T-helper 9 cell (primary cell): ENCODE measurements at places on chromosomes 7 and 10.
A peak's percentile ranks its signal among the peaks of the same experiment; 100 is the strongest.

DNA sequence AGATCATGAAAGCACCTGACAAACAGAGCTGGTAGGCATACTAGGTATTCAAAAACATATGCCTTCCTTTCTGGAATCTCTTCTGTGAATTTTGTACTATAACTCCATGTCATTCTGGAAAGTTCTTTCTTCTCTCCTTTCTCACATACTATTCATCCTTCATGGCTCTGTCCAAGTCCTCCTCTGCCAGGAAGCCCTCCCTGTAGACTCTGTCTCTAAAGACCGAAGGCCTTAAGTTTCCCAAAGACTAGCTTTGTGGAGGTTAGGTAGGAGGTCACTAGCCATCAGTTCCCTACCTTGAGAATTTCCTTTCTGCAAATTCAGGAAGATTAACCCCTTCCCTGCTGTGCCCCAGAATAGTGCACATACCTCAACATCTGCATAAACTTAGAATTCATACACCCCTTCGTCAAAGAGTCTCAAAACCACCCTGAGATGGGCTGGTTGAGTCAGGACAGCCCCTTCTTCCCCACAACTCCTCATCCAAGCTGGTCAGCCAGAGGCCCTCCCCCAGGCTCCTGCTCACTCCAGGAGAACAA, 20.6 kb downstream of the SORBS1 start:
- DNase-seq, result no peak

DNA sequence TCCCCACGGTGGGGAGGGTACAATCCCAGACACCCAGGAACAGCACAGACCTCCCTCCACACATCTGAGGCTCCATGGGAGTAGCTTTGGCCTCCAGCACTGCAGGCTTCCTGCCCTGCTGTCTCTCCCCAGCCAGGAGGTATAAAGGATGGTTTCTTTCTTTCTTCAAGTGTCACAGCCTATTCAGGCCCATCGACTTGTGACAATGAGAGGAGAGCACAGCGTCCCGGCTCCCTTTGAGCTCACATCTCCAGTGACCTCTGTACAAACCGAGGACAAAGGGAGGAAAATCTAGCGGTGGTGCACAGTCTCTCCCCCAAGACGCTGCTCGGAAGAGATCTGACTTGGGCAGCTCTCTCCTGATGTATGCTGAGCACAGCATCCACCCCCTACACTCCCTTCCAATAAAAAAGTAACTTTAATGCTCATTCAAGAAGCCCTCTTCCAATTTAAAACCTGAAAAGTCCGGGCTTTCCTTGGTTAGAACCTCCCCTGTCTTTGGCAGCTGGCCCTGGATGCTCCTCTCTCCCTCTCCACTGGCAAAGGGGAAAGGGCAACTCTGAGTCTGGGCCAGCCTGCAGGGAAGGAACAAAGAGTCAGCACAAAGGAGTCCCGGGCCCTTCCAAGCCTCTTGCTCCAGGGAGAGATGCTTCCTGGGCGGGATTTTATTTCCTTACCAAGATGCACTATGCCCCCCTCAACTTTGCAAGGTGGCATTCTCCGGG, 18.0 kb downstream of the CHST15 start:
- no peak for DNase-seq

GRCh38 chr10:124263726-124264125, 155.0 kb downstream of the OAT start:
- no peak for DNase-seq

GRCh38 chr10:69422676-69423075, 6.0 kb upstream of the TACR2 start:
- no peak for DNase-seq

GRCh38 chr7:157520249-157520648, 183.4 kb downstream of the DNAJB6 start:
- DNase-seq, result no peak

DNA sequence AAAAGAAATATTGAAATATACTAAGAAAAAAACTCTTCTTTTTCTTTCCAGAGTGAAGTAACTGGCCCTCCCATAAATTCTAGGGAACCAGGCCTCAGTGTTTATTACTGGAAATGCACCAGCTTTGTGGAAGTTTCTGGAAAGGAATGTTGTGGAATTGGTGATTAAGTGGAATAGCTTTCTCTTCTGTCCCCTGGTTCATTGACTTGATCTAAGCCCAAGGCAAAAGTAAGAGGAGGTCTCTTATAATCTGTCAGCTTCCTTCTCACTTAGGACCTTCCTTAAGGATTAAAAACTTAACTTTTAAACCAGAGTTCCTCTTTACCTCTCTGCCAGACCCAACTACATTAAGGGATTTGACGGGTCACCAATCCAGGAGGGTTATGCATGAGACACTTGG, 266.2 kb downstream of the SLC25A13 start:
- DNase-seq, result no peak

- no peak for DNase-seq
Observed at GRCh38 chr7:117283371-117283770, 39.5 kb downstream of the WNT2 start.

GRCh38 chr10:46234431-46235060, 52.3 kb upstream of the ANTXRL start:
- no peak for DNase-seq

GRCh38 chr10:114100848-114101741, 57.4 kb downstream of the ADRB1 start:
- DNase-seq, result no peak

- DNase-seq, result no peak
Observed at GRCh38 chr10:99930731-99931550, 78.8 kb downstream of the DNMBP start.

GRCh38 chr7:39746103-39746819, 122.9 kb downstream of the RALA start:
- DNase-seq, result peak; percentile 47

DNA sequence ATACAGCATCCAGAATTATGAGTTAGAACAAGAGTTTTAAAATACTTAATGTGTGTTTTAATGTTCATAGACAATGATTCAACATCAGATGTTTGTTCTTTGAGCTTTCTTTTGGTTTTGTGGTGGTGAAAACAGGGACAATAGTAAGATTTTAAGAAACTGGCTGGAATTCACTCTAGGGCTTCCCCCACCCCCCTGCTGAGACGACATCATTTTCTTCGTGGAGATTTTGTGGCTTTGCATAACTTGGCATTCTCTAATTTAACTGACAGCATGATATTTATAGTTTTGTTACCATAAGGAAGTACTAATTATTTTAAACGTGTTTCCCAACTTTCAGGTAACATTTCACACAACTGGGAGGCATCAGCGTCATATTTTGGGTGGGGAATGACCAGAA, 184.1 kb downstream of the BICC1 start:
- DNase-seq, result no peak

DNA sequence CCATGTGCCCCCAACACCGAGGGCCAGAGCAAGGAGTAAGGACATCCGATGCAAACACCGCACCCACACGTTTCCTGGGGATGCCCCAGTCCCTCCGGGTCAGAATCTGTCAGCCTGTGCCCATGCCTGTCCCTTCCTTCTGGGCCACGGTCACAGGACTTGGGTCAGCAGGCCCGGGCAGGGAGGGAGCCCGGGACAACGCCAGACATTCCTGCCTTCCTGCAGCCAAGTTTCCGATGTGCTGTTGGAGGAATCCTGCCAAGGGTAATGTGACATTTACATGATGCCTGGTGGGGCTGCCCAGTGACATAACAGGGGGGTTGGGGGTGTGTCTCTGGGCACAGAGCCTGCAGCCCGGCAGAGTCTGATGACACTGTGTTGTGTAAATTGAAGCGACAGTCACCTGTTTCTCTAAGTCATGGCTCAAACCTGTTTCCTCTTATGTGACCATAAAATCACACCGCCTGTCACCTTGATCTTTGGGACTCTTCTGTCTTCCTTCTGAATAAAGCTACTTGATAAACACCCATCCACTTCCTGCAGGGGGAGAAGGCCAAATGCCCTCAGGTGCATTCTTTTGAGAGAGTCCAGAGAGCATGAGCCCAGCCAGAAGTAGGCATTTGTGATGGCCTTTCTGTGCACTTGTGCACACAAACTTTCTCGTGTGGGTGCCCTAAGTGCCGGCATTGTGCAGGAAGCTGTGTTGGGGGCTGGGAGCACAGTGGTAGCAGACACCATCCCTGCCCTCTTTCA, 175.3 kb upstream of the RHEB start:
- no peak for DNase-seq
